ENCODE measurements at places on chromosomes 12 and 14.

DNA sequence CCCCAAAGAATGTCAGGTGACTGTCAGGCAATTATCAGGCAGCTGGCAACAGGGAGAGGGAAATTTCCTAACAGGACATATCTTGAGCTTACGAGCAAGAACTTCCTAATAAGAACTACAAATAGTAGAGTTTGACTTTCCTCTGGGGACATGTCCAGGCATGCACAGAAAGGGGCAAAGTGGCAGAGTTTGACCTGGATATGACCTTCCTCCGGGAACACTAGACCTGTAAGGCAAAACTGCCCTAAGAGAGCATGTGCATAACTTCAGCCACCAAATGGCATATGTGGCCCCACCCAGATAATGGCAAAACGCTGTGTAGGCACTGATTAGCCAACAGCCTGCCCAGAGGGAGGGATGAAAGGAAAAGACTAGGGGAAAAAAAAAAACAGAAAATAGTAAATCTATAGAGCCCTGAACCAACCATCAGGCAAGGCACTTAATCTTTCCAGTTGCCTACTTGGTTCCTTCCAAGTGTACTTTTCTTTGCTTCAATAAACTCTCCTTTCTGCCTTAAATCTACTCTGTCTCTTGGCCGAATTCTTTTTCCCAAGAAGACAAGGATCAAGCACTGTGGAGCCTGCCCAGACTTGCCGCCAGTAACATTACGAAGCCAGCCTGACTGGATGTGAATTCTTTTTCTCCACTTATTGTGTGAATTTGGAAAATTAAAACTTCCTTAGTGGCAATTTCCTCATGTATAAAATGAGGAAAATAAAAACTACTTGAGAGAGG is 164.1 kb downstream of the SPTSSA start:
- no peak for DNase-seq

DNA sequence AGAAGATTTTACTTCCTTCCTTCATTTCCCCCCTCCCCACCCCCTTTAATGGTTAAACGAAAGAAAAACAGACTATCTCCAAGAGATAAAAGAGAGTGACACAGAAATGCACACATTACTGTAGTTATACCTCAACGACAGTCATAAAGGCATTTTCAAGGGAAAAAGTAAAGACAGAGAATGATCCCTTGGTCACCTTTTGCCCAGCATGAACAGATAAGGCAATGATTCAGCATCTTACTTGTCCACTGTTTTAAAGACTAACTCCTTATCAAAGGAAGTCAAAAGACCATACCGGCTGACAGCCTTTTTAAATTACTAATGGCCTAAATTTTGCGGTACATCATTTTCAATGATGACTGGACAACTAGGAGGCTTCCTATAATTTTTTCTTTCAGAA is 326.6 kb downstream of the PAWR start:
- DNase-seq: no peak

GRCh38 chr12:38905480-38906351 is at the start of gene CPNE8:
Gene CPNE8, minus strand, starts transcription at chr12:38905591. Its CDS starts 57 bp downstream, at chr12:38905534.
- DNase-seq: no peak

DNA sequence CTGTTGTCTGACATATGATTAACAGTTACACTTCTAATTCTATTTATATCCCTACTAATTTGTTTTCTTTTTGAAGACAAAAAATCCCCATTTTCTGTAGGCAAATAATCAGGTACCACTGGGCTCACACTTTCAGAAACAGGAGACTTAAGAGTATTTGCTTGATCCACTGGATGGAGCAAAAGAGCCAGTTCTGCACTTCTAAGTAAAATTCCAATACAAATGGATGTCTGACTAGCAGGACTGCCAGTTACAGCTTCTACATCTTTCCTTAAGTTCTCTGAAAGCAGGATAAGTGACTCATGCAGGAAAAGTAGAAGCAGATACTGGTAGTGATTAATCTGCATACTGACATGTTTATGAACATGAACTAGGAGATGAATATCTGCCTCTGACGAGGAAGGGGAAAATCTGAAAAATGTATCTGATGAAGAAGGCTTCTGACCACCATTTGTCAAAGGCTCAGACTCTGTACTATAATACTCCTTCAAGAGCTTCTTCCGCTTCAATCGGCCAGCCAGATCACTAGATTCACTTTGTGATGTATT is 73.8 kb upstream of the ANKS1B start:
- no peak for DNase-seq

DNA sequence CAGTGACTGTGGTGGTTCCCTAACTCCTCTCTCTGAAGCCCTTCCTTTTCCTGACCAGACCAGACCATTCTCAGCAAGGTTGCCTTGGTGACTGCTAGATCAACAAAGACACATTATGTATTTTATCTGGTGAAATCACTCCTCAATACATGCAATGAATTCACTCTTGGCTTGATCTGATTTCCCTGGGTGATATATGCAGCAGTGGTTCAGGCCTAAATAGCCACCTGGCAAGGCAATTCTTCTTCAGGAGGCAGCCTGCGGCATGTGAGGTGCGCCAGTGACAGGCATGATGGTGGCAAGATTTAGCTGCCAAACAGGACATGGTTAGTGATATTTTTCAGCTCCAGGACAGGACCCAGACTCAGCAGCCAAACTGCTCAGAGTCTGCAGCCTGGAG is 350.3 kb upstream of the CCDC196 start:
- DNase-seq: no peak

- DNase-seq: no peak
These were observed 93.9 kb downstream of the DACT1 start for GRCh38 chr14:58731465-58732293.

DNA sequence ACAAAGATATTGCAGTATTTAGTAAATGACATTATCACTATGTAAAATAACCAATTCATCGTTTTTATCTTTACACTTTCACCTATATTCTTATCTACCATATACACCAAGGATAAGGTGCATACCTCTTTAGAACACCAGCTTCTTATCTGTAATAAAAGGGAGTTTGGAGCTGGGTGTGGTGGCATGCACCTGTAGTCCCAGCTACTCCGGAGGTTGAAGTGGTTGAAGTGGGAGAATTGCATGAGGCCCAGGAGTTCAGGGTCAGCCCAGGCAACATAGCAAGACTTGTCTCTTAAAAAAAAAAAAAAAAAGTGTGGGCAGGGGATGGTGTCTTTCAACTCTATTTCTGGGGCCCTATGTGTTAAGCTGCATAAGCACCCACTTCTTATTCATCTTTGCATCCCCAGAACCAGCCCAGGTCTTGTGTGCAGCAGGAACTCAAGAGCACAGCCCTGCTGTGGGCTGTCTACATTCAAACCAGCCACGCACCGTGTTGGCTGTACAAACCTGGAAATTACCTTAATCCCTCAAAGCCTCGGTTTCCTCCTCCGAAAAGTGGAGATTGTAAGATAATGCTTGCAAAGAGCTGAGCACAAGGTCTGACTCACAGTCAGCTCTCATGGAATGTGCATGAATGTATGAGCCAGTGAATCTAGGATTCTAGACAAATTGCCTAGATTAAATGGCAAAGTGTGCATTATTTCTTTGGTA is 256.6 kb upstream of the FOXN3 start:
- DNase-seq: no peak

- DNase-seq: no peak
These were observed 2.8 kb upstream of the TMEM52B start for GRCh38 chr12:10175846-10176636.

- no peak for DNase-seq
These were observed 105.4 kb downstream of the CRACR2A start for GRCh38 chr12:3647504-3647903.

DNA sequence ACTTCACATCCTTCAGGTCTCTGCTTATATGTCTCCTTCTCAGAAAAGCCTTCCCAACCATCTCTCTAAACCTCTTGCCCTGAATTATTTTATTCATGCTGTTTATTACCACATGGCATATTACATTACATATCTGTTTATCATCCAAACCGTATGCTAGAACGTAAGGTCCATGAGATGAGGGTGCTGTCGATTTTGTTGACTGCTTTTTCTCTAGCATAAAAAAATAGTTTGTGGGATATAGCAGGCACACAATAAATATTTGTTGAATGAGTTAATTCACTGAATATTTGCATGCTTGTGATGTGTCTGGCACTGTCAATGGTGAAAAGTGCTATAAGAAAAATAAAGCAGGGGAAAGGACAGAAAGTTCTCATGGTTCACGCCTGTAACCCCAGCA is 22.9 kb downstream of the SAMD4A start:
- DNase-seq: no peak

DNA sequence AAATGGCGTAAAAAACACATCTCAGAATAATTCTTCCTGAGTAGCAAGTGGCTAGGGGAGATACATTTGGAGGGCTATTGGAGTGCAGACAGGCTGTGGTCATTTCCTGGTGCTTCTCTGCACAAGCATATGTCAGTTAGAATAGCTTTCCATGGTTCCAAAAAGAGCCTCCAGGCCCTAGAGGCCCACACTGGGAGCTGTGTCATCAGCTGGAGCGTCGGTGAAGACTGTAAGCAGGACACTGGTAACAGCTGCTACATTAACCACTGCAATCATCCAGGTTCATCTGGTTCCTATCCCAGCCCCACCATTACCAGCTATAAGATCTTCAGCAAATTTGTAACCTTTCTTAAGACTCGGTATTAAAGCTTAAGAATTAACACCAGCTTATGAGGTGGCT is 31.7 kb upstream of the APPL2 start:
- no peak for DNase-seq

DNA sequence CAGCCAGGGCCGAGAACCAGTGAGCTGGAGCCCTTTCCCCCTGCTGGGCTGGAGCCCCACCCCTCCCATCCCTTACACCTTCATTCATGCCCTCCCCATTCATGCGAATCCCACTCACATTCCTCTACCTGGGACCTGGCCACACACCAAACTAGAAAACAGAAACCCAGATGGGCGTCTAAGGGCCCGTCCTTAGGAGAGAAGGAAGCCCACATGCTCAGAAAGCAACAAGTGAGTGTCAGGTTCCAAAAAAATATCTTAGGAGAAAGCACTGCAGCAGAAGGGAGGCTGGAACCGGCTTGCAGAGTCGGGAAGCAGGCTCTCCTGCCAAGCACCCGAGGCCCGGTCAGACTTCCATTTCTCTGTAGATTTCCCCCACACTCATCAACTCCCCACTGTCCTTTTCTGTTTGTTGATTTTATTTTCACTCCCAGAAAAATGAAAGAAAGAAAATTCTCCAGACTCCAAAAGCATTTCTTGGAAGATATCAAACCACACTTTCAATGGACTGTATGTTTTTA is 13.6 kb downstream of the BCL11B start:
- DNase-seq: no peak

- no peak for DNase-seq
These were observed 5.0 kb upstream of the POP5 start for GRCh38 chr12:120586206-120586605.
